ENCODE measurements at places on chromosomes 6 and 20.

- no peak for DNase-seq
Measured at GRCh38 chr6:78615430-78615904, 251.9 kb upstream of the IRAK1BP1 start.

DNA sequence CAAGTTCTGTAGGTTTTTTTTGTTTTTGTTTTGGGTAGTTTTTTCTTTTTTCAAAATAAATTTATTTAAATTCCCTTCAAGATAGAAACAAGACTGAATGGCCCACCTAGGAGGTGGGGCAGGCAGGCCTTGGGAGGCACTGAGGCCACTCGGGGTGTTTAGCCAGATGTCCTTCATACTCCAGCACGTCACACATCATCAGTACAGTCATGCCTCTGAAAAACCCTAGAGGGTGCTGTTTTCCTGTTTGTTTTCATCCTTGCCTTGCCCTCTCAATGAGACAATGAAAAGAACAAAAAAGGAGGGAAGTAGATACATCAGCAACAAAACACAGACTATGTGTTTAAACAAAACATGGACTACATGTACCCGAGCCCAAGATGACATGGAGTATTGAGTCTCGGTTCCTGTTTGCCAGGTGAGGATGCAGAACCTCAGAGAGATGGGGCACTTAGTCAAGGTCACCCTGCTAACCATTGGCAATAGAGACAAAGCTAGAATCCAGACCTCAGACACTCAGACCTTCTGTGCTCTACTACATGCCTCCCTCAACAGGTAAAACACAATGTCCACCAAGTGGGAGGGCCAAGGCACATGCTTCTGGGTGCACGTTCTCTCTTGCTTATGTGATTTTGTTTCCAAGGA lies 26.8 kb upstream of the CLIC5 start:
- DNase-seq: peak; percentile 5

DNA sequence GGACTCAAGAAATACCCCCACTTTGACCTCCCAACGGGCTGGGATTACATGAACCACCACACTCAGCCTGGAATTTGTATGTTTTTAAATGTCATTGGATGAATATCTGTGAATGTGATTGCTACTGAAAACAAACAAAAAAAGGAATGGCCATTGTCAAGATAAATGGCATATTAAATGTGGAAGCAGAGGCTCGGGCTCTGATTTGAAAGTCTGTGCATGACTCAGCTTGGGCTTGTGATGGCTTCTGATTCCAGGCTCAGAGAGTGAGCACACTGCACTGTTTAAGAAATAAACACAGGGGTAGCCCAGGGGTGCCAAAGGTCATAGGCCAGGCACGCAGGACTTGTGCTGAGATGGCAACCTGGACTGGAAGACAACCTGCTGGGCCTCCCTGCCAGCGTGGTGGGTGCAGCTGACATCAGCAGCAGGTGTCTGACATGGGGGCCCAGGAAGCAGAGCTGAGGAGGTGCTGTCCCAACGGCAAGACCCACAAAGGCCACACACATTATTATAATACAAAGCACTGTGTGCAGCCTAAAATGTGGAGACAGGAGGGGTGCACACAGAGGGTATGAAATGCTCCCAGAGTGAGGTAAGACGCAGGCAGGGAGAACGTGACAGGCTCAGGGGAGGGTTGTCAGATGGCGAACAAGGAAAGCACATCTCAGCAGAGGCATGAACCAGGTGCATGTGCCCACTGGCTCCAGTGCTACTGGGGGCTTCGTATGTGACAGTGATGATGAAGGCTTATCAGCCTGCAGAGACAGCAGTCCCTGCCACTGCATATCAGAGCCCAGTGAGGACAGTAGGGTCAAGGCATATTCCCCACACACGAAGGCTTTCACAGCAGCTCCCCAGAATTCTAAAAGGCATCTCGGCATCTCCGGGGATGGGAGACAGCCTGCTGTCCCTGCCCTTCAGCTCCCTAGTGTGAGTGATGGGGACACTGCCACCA lies 169.4 kb downstream of the SYNDIG1 start:
- DNase-seq: no peak

DNA sequence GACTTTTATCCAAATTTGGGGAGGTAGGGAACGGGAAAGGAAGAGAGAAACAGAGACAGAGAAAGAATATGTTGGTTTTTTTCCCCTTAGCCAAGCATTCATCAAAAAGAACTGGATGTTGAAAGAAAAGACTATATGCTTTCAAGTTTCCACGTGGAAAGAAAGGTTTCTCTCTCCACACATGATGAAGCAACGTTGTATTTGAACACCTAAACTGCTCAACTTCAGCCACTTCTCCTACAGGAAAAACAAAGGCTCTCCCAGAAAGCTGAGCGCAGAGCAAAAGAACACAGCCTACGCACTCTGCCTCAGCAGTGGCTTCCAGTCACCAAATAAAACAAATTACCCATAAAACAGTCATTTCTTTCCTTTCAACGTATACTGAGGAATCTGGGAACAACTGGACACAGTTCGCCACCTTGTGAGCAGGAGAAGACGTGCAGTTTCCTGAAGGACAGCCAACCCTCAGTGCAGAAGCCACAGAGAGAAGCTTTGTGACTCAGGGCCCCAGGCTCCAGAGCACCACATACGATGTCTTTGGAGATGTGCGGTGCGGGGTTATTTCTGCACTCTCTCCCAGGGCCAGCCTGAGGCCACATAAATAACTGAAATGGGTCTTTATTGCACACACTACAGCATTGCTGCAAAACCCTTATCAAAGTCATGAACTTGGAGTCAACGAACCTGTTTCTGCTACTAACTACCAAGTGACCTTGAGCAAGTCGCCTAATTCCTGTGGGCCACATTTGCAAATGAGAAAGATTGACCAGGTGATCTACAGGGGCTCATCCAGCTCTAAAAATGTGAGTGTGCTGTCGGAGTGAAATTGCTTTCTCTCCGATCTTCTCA lies 10.1 kb downstream of the IL17F start:
- DNase-seq: peak; percentile 41

DNA sequence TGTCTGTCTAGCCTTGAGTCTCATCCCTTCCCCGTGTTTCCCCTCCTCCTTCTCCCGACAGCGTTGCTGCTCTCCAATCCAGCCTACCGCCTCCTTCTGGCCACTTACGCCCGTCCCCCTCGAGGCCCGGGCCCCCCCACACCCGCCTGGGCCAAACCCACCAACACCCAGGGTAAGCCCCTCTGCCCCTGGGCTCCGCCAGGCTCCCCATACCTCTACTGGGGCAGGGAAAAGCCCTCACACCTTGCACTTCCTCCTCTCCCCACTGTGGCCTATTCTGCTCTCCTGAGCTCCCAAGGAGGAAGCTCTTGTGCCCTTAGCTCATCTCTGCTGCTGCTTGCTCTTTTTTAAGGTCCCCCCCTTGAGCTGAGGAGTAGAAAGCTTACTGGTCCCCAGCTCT lies 11.0 kb downstream of the DDR1 start:
- DNase-seq: no peak
